Right cardiac atrium (tissue), 5 donors: ENCODE measurements at places on chromosomes 5 and 9. TPM values are rescaled to one million over a fixed set of nuclear protein-coding genes. Genes with fewer than 3 reads are reported as not detected.

DNA sequence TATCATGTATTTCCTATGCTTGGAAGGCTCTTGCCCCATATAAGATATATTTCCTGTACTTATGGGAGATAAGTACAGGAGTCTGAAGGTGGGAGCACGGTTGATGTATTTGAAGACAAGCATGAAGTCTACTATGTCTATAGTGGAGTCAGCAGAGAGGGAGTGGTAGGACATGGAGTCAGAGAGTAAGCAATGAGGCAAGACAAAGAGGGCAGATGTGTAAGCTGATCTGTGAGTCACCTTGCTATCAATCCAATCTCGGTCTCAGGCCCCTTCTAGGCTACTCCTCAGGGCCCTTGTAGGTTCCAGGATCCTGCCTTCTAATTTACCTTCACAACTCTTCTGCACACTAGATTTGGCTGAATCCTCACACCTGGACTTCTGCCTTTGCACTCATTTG is 105.5 kb downstream of the MACIR start:
- no peak for DNase-seq

GRCh38 chr9:117104206-117104605 is 310.7 kb downstream of the ASTN2 start:
- DNase-seq = no peak

DNA sequence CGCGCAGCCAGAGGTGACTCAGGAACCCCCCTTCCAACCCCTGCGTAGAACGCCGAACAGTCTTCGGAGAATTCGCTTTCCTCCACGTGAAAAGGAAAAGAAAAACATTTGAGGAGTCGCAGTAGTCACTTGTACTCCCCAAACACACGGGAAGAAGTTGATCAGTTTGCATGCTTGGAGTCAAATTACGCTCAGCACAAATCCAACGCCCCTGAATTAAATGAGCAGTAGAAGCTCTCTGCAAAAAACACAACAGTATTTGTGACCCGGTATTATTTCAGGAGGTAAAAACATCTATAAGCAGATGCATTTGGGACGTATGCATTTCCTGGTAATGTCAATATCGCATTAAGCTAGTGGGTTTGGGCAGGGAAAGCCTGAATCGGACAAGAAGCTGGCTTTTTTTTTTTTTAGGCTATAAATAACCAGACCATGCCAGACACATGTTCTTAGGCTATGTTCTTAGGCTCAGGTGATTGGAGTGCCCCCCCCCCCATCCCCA is 854 bp upstream of the ARL15 start:
- no peak for DNase-seq

- DNase-seq = peak; percentile 2
Measured at GRCh38 chr9:89657765-89658164, 53.0 kb downstream of the GADD45G start.

GRCh38 chr9:80946496-80947170 is 742.7 kb downstream of the TLE1 start:
- DNase-seq = no peak

DNA sequence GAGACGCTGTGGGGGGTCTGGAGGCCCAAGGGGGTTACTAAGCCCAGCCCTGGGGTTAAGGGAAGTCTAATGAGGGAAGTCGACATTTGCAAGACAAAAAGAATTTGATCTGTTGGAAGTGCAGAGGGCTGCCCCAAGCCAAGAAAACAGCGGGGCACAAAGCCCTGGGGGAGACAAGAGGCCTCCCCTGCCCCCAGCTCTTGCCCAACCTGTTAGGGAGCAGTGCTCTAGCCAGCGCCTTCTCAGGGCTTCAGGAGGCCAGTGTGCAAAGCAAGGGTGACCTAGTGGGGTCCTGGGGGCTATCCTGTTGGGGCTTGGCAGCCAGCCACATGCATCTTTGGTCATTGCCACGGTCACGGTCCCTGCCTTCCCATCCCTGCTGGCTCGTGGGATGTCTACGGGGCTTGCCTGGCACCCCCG is 25.2 kb downstream of the GFI1B start:
- no peak for DNase-seq

- no peak for DNase-seq
Measured at GRCh38 chr5:79261897-79262296, 26.0 kb downstream of the JMY start.

Gene SGCD
- polyA plus RNA-seq = 23.2 TPM

Gene TRIM7
- 4.4 TPM for polyA plus RNA-seq
